ENCODE measurements at places on chromosomes 5 and 9. TPM values are rescaled to one million over a fixed set of nuclear protein-coding genes. Genes with fewer than 3 reads are reported as not detected.

The ADAM19 gene
- 13.0 TPM for total RNA-seq

The CDH9 gene
- total RNA-seq = not detected

The CDX1 gene
- 0.33 TPM for total RNA-seq

The ERAP2 gene
- total RNA-seq = 180 TPM

The CKS2 gene
- 25.9 TPM for total RNA-seq

The TAF11L10 gene
- not detected for total RNA-seq

The SV2C gene
- total RNA-seq = not detected
